ENCODE measurements at places on chromosomes 4 and X.

GRCh38 chr4:150960818-150961217, 54.3 kb downstream of the LRBA start:
- DNase-seq: no peak

DNA sequence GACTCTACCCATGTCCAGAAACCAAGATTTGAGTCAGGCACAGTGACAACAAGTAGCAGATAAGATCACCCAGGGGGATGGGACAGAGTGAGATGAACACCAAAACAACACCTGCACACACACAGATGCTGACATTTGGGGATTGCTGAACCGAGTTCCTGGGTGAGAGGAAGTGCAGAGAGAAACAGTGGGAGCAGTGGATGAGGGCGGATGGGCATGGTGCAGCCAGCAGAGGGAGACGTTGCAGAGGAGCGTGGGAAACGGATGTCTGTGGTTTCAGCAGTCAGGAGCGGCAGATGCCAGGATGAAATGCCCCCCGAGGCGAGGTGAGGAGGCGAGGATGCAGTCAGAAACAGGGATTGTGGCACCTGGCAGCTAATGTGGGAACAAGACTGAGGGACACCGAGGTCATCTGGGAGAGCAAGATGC, 78.6 kb upstream of the STS start:
- DNase-seq: no peak

DNA sequence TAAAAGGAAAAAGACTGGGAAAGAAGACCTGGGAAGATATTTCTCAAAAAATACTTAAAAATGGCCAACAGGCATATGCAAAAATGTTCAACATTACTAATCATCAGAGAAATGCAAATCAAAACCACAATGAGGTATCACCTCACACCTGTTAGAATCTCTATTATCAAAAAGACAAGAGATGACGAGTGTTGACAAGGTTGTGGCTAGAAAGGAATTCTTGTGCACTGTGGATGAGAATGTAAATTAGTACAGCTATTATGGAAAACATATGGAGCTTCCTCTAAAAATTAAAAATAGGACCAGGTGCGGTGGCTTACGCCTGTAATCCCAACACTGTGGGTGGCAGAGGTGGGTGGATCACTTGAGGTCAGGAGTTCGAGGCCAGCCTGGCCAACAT, 50.0 kb downstream of the C4orf46 start:
- no peak for DNase-seq

DNA sequence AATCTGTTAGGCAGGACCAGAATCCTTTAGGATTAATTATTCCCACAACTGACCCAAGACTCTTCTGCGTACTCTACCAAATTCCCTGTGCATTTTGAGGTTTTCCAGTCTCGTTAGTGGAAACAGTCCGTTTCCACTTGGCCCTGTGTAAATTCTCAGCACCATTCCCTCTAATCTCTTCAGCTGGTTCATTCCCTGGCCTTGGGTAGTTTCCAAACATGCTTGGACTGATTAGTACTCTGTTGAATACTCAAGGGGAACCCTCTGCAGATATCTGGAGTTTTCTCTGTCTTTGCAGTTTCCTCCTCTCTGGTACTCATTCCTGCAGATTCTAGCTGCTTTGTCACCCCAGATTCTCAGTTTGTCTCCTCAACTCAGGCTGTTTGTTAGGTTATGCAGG, 80.4 kb downstream of the ZFX start:
- no peak for DNase-seq

DNA sequence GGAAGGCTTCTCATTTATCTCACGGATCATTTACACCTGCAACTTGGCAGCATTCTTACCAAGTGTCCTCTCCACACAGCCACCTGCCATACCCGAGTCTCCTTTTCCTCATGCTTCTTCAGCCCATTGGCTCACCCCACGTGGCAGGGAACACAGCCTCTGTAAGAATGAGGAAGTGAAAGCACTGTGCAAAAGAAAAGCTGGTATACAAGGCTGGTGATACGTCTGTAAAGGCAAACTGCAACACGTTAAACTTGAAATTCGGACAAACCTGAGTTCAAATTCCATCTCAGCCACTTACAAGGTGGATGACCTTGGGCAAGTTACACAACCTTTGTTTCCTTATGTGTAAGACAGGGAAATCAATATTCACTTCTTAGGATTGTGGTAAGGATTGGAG, 164.0 kb upstream of the RASGEF1B start:
- DNase-seq: no peak

- DNase-seq: peak; percentile 68
These were observed 85.1 kb downstream of the SORBS2 start for GRCh38 chr4:185726931-185727330.

GRCh38 chr4:15598644-15599043, 56.5 kb downstream of the FBXL5 start:
- no peak for DNase-seq

GRCh38 chrX:146581981-146582712, 227.4 kb upstream of the CXorf51B start:
- DNase-seq: no peak

DNA sequence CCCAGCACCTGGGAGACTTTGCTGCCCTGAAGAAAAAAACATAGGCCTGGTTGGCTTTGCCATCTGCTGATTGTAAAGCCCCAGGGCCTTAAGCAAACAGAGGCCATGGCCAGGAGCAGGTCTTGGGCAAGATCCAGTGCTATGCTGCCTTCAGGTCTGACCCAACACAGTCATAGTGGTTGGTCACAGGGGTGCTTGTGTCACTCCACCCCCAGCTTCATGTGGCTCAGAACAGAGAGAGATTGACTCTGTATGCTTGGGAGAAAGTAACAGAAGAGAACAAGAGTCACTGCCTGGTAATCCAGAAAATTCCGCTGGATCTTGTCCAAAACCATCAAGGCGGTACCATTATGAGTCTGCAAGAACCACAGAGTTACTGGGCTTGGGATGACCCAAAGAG, 24.4 kb upstream of the SMARCA5 start:
- no peak for DNase-seq

GRCh38 chrX:73289039-73289438, 74.4 kb upstream of the NAP1L2 start:
- no peak for DNase-seq

DNA sequence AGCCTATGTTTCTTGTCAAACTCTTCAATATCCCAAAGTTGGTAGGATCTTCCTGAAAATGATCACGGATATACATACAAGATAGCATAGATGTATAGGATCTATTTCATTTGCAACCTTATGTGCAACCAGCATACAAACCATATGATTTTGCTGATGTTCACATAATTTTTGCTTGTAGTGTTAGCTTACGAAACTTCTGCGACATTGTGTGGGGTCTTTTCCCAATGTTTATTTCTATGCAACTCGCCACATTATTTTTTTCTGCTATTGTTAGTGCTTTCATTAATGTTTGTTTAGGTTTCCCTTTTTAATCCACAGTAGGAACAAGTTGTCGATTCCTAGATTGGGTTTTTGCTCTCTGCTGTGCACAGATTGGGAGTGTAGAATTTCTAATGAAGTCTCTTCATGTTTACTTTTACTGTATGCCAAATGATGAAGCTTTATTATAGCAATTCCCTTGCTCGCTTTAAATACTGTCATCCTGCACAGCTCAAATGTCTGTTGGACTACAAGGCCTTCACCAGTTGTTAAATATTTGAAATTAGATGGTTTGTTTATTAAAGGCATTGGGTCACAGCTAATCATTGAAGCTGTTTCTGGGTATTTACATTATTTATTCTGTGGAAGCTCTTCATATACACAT, 257.6 kb upstream of the PCDH7 start:
- DNase-seq: no peak

DNA sequence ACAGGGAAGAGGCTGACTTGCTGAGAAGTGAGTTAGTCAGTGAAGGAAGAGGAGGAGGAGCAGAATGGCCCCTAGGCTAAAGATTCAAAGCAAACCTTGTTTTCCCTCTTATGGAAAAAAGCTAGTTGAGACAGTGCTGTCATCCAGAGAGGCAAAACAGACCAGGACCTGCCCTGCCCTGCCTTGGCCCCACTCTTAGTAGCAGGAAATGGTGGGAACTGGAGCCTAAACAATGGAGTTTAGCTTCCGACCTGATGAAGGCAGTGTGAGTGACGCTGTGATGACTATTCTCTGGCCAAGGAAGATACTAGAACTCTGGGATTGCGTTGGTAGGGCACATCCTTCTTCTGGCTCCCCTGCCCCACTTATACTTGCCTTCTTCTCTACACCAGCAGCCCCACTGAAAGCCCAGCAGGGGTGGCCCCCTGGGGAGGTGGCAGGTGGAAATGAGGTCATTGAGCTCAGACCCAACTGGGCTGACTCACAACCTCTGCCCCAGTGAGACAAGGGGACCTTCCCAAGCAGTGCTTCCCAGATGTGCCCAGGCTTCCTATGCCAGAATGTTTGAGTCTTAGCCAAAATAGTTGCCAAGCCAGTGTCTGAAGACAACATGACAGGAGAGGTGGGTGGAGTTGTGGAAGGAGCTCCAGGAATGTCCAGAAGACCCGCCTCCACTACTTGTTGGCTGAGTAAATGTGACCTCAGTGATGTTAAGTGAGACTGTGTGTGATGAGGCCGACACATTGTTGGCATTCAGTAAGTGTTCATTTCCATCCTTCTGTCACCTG, 38.8 kb downstream of the MSN start:
- no peak for DNase-seq

- no peak for DNase-seq
These were observed 411.9 kb downstream of the TRIML1 start for GRCh38 chr4:188551156-188551555.

- DNase-seq: no peak
These were observed 218.9 kb downstream of the OR13H1 start for GRCh38 chrX:131762802-131763234.

Measured in NCI-H1092 treated with DMSO at 0.1 percent for 48 hours (cell line).